ENCODE measurements at places on chromosomes 5 and 9.

DNA sequence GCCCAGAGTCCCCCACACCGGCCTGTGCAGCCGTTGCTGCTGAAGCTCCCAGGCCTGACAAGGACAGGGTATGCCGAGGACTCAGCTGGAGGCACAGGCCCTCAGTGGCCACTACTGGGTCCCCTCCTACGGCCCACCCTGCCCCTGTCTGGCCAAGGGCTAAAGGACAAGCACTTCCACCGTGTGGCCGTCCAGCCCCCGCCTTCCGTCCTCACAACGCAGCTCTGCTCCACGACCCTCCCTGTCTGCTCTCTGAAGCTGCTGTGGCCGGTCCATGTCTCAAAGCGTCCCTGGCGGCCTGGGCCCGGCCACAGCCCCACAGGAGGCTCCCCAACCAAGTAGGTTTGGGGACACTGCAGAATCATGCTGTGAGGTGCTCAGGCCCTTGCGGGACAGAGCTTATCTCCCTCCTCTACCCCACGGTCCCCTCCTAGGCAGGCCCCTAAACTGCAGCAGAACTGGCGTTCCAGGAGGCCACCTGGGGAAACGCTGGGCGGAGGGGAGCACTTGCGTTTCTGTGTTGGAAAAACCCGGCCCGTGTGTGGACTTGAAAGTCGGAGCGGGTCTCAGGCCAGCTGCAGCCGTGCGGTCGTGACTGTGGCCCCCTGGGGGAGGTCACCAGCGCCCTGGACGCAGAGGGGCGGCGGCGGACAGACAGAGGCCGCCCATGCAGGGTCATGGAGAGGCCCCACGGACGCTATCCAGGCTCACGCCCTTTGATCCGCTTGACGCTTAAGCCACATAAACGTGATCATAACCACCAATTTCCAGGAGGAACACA is 45.6 kb downstream of the NKD2 start:
- DNase-seq = no peak

DNA sequence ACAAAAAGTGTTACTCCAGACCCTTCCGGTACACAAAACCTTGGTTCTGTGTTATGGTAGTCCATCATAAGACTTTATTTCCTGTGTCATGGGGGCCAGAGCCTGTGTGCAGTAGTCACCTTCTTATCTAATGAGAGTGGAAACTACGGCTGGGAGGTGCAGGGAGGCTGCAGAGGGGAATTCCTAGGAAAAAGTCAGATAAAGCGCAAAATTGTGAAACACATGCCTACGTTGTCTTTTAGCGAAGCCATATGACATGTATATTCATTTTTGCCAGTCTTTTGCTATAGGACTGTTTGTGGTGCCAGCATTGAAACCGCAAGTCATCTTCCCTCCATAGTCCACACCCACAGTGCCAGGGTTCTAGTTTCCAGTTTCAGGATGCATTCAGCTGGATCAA is 80.7 kb downstream of the PPARGC1B start:
- no peak for DNase-seq

GRCh38 chr9:125948887-125949596 is 201.9 kb downstream of the PBX3 start:
- DNase-seq = no peak

GRCh38 chr5:138663561-138663960 is 88.4 kb upstream of the HSPA9 start:
- no peak for DNase-seq

GRCh38 chr5:10633271-10634049 is 69.6 kb downstream of the ANKRD33B start:
- no peak for DNase-seq

DNA sequence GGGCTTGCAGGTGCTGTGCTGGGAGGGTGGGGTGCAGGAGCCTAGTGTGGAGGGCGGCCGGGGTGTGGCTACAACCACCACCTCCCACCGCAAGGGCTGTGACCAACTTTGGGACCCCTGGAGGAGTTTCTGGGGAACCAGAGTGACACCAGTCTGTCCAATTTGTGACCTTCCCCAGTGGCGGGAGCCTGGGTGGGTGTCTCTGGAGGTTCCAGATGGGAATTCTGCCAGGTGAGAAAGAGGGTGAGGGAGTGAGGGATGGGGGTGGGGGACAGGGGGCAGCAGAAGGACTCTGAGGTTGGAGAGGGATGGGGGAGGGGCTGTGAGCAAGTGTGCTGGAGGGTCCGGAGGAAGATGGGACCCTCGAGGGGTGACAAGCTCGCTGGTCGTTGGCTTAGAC is 4.2 kb upstream of the CACNA1B start:
- DNase-seq = no peak

GRCh38 chr9:136609838-136610311 is 52.8 kb upstream of the EGFL7 start:
- DNase-seq = no peak

GRCh38 chr9:130172161-130172857 is at the start of gene NCS1:
Gene NCS1 (plus strand): TSS chr9:130172404. CDS start chr9:130172664, 260 bp downstream.
- peak; percentile 35 for DNase-seq

DNA sequence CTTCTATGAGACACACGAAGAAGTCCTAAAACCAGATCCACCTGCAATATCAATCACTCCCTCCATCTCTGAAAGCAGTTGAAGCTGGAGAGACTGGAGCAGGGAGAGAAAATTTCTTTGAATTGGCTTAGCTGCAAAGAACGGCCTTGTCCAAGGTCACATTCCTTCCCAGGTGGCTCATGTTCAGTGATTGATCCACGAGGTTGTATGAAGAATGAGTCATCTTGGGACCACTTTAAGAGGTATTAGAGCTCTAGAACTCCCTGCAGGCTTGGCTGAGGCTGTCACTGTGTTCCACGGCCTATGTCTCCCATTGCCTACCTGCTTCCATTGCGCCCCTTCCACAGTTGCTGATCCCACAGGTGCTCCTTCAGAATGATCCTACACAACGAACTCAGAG is 68.2 kb downstream of the HMHB1 start:
- DNase-seq = no peak

- no peak for DNase-seq
Observed at GRCh38 chr5:119276978-119277377, 78.8 kb upstream of the TNFAIP8 start.

DNA sequence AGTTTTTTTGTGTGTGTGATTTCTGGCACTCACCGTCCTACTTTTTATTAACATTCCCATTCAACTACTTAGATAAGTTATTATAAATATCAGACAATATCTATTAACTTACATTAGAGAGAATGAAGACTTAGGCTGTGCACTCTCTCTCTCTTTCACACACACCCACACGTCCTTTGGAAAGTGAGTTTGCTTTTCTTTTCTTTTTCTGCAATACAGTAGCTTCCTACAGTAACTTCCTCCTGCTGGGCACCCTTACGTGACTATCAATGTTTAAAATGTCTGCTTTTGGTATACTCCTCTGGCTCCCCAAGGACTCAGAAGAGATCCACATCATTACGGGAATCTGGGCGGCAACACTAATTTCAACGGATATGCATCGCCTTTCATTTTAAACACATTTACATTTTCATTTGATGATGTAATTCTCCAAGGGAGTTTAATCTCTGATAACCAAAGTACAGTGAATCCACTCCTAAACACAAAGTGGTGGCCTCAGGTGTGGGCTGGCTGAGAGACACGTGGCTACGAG is 179.5 kb downstream of the MAPKAP1 start:
- no peak for DNase-seq

GRCh38 chr5:56493766-56494165 is 260.6 kb upstream of the ANKRD55 start:
- no peak for DNase-seq

DNA sequence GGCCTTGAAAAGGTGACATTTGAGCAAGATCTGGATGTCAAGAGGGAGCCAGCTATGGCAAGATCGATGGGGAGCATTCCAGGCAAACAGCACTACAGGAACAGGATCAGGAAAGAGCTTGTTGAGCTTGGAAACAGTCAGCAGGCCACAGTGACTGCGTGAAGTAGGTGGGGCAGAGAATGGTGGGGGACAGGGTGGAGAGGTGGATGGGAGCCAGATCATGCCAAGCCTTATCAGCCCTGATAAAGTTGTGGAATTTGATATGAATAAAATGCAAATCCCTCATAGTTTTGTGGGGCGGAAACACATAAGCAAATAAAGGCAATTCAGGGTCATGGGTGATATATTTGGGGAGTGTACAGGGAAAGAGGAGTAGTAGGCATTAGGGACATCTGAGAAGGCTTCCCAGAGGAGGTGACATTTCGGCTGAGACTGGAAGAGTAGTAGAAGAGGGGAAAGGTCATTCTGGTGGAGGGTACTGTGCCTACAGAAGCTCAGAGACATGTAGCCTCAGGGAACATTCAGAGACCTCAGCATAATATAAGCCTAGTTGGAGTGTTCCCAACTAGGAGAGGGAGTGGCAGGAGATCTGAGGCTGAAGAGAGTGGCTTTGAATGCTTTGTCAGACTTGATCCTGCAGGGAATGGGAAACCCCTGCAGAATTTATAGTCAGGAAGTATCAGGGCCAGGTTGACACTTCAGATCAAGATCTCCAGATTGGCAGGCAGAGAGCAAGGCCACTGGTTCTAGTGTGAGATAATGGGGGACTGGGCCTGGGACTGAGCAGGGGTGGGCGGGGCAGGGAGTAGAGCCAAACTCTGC is 9.7 kb upstream of the CYSTM1 start:
- no peak for DNase-seq

GRCh38 chr5:17434982-17435381 is 63.0 kb upstream of the TAF11L2 start:
- no peak for DNase-seq

DNA sequence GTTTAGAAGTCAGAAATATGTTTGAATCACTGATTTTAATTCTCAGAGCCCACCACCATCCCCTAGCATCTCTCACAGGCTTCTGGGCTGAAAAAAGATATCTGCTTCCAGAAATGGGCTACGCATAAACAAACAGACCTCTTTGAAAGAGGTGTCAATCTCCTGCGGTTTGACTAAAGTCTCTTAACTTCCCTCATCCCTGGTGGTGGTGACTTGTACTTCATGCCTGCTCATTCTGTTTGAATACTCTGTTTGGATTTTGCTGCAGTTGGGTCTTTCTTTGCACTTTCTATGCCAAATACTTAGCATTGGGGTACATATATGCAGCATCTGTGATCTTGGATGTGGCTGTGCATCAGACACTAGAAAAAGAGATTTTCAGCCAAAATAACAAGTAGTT is 157.2 kb upstream of the ATP10B start:
- DNase-seq = no peak

DNA sequence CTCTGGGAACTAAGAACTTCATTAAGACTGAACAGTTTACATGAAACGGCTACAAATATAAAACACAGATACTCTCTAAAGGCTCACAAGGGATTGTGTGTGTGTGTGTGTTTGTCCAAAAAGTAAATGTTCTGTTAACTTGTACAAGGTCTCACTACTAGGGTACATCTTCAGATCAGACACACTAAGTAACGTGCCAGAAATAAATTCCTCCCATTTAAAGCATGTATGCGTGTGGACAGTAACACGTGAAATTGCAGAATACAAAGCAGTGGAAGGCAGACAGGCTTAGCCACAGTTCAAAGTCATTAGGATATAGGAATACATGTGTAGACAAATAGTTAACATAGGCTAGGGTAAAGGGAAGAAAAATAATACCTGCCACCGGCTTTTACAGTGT is 1.8 kb downstream of the BNC2 start:
- no peak for DNase-seq

- DNase-seq = no peak
Observed at GRCh38 chr9:113614843-113615648, 151.5 kb downstream of the RGS3 start.

DNA sequence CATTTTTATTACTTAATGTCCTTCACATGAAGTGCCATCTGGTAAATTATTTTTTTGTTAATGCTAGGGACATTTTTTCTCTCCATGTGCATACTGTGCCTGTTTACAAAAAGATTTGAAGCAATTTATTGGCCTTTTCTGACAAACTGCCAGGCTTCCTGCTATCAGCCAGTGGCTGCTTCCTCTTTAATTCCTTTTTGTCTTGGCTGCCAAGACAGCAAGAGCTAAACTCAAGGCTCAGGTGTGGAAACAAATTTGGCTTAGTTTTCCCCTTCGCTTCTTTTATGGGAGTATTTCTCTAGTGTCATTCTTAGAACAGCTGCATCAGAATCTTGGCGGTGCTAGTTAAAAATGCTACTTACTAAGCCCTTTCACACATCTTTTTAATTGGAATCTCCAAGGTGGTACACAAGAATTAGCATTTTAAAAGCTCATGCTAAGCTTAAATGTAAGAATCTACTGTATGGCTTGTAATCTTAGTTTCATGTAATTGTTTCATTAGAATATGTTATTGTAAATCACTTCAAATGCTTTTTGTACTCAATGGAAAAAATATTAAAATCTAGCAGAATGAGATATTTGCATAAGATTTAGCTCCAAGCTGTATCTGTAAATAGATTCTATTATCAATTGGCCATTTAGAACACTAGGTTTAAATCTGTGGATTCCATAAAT is 134.2 kb upstream of the RASGRF2 start:
- DNase-seq = no peak

GRCh38 chr5:172903790-172904189 is 55.4 kb upstream of the RPL26L1 start:
- DNase-seq = peak; percentile 90

GRCh38 chr9:5513966-5514616 is 3.8 kb downstream of the PDCD1LG2 start:
- no peak for DNase-seq

DNA sequence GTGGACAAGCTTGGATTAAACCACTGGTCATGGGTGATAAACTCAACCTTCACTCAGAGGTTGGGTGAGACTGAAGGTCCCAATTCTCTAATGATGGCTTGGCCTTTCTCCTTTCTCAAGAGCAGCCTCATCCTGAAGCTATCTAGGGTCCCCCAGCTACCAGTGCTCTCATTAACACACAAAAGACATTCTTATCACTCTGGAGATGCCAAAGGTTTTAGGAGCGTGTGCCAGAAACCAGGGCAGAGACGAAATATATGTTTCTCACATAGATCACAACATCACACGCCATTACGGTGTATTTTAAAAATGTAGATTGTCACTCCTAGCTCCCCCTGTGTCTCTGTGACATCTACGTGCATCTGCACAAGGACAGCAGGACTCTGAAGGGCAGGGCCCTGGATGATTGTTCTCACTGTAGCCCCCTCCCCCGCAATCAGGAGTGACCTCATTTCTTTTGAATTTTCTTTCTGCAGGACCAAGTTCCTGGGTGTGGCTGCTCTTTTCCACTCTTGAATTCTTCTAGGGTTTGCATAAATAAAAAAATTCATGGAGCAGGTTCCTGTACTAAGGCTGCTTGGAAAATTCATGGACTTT is 311.3 kb downstream of the GADD45G start:
- DNase-seq = no peak
